Activated CD8-positive, alpha-beta memory T cell treated with anti-CD3 and anti-CD28 coated beads for 48 hours (primary cell): ENCODE measurements at places on chromosomes 6 and 20.

GRCh38 chr20:45037050-45037449, 63.9 kb downstream of the KCNS1 start:
- no peak for DNase-seq

- no peak for DNase-seq
These were observed 52.9 kb upstream of the FABP7 start for GRCh38 chr6:122726649-122727048.

GRCh38 chr20:62595491-62595890, 46.8 kb upstream of the SLCO4A1 start:
- no peak for DNase-seq

DNA sequence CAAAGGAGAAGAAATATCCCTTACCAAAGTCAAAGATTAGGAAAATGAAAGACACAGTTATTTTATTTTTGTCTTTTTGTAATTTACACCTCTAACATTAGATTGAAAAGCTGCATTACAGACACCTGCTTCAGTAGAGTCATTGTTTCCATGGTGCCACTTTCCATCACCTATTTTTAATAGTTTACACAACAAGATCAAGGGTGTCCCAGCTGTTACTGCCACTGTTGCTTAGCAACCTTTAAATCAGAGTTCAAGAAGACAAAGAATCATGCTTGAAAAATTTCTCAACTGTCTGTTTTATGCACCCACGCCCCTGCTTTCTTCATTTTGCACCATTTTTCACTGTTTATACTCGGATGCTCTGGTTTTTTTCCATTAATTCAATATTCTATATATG, 668.2 kb upstream of the GJE1 start:
- no peak for DNase-seq

DNA sequence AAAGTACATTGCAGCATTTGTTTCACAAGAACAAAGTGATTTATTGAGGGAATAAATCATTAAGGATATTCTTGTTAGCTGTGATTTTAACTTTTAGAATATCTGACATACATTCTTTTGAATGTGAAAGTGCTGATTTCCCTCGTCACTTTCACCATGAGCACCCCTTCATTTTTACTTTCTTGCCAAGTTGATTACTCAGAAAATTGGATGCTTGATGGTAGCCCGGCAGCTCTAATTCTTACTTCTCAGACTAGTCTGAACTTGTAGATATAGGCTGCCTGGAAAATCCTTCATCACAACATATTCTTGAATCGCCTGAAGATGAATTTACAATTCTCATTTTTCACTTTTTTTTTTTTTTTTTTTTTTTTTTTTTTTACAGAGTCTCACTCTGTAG, 147.1 kb upstream of the SMLR1 start:
- no peak for DNase-seq

DNA sequence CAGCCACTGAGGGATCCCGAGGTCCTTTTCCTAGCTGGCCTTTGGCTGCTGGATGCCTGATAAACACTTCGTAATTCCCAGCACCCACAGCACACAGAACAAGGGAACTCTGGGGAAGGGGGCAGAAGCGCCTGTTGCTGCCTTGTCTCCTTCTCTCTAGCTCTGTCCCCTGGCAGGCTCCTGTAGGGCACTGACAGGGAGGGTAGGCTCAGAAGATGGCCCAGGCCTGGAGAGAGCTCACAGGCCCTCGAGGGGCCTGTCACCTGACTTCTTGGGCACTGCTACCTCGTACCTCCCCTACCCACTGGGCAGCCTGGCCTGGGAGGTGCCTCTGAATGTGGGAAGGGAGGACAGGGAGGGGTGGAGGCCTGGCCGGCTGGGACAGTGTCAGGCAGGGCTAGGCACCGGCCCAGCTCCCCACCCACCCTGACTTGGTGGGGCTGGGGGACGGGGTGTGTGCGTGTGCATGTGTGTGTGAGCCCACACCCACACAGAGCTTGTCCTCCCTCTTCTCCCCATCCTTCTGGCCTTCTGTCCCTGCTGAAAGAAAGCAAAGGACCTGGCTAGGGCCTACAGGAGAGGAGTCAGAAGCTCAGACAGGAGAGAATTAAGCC, 18.1 kb downstream of the C6orf132 start:
- DNase-seq = no peak

DNA sequence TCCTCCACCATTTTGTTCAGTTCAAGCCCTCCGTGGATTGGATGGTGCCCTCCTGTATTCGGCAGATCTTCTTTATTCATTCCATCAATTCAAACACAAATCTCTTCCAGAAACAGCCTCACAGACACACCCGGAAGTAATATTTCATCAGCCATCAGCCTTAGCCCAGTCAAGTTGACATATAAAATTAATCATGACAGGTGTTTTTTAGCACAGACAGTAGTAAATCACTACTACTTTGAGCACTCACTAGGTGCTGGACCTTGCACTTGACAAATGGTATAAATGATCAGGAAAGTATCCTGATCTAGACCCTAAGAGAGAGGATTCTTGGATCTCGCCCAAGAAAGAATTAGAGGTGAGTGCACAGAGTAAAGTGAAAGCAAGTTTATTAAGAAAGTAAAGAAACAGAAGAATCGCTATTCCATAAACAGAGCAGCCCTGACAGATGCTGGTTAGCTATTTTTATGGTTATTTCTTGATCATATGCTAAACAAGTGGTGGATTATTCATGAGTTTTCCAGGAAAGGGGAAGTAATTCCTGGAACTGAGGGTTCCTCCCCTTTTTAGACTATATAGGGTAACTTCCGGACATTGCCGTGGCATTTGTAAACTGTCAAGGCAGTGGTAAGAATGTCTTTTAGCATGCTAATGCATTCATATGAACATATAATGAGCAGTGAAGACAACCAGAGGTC, 194.6 kb upstream of the LAMP5 start:
- DNase-seq = no peak

DNA sequence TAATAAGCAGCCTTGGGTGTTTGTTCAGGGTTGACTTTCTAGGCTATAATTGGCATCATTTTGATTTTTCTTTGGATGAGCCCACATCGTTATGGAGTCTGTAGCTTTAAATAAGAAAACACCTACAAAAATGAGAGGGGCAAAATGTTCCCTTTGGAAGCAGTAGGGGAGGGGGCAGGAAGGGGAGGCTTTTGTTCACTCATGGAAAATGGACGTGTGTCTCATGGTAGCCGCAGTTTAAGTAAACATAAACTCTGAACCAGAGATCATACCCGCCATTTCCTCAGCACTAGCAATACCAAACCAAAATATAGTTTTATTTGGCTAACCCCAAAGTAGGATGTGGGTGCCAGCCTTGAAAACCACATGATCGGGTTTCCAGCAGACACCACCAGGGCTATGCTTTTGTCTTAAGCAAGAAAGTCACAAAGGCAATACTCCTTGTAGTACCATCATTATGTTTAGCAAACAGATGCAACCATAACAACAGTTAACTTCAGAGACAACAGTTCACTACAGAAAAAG, 572.5 kb upstream of the JAG1 start:
- no peak for DNase-seq

DNA sequence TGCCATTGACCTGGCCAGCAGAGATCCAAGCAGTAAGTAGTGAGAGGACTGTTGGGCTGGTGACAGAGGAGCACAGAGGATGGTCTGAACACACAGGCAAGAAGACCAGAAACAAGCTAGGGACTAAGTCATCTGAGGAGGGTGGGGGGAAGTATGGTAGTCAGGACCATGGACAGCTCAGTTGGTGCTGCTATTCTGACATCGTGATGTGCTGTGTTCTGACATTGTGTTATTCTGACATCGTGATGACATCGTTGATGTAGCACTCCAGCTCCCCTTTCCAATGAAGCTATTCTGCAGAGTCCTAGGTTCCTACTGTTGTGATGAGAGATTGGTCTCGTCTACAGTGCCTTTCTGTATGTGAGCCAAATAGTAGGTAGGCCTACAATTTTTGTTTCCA, 28.7 kb downstream of the CFAP206 start:
- no peak for DNase-seq

DNA sequence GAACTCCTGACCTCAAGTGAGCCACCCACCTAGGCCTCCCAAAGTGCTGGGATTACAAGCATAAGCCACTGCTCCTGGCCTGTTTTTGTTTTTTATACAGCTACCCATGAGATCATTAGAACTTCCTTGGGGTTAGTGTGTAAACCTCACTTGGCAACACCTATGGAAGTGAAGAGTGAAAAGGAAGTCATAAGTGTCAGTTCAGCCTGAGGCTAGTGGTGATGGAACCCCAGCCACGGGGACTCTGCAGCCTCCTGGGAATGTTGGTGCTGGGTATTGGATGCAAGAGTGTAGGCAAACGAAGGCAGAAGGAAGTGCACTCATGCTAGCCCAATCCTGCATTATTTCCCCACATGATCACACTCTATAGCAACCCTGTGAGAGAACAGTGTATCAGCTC, 33.6 kb upstream of the FUCA2 start:
- DNase-seq = no peak

DNA sequence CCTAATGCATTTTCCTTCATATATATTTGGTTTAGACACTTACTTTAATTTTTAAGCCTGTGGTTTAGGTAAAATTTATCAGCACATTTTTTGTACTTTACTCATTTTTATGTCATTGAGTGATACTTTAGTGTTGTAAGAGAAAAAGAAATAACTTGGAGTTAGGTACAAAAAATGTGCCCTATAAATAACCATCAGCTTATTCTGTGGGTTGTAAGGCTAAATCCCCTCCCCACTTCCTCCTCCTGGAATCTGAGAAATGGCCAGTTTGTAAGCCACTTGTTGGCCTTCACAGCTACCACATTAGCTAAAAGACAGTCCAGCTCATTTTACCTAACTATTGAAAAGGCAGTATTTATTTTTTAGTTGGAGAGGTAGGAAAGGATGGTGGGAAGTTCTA, 576.3 kb downstream of the PKHD1 start:
- no peak for DNase-seq

GRCh38 chr6:140773276-140773675, 1359.4 kb upstream of the GJE1 start:
- DNase-seq = no peak

GRCh38 chr6:38188677-38189335, 369.3 kb downstream of the ZFAND3 start:
- DNase-seq = no peak

- DNase-seq = no peak
These were observed 4.3 kb downstream of the MMP24OS start for GRCh38 chr20:35273449-35274171.

DNA sequence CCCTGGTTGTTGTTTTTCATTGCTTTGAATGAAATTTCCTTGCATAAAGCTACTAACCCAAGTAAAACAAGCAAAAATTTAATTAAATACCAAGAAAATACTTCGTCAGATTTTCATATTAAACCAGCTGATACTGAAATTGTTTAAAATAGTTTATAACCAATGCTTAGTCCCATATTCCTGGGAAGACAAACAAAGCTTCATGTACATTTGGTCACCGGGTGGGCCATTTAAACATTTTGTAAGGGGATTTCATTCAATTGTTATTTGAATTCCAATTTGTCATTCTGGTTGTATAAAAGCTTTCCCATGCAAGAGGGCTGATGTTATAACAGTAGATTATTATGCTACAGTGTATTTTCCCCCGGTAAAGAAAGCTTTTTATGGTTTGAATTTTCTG, 578 bp upstream of the RBBP9 start:
- DNase-seq = no peak

DNA sequence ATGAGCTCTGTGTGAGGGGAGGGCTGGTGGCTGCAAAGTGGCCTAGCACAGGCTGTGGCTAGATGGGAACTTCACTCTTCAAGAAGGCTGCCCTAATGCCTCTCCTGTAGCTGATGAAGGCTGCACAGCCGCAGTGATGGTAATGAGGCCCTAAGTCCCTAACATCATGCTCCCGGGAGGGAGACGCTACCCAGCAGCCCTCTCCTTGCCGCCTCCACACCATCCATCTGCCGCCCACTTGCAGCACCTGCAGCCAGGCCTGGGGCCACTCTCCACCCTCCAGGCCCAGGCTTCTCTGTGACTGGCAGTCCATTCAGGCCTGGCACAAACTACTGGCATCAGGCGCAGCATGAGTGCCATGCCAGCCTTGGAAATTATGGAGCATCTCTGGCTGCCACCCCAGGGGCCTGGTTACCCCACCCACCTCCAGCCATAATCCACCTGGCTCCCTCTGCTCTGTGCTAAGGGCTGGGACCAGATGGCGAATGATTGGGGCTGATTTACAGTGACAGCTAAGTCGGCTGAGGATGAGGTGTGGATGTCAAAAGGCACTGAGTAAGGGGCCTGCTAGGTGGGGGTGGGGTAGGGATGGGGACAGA, 284.2 kb downstream of the LRFN2 start:
- DNase-seq = no peak

- no peak for DNase-seq
These were observed 160.1 kb downstream of the DLL1 start for GRCh38 chr6:170130771-170131241.

- DNase-seq = no peak
These were observed 375.8 kb downstream of the THBS2 start for GRCh38 chr6:168877821-168878282.

DNA sequence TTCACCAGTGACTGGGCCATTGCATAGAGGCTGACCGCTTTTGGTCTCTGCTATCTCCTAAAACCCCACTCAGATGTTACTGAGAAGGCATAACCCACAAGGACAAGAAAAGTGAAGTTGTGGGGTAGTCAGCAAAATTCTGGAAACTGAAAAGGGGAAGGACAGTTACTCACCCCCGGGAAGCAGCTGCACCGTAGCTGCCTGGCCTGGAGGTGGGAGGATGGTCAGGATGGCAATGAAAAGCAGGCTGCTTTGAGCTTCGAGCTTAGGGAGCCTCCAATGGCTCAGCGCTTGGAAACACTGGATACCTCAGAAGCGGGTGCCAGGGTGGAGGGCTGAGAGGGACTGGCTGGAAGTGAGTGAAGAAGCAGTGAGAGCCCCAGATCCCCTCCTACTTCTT, 56.0 kb downstream of the KCNK5 start:
- DNase-seq = no peak

- DNase-seq = no peak
These were observed 76.6 kb downstream of the EDN1 start for GRCh38 chr6:12366731-12367130.

GRCh38 chr20:53735536-53736050, 142.0 kb upstream of the ZNF217 start:
- no peak for DNase-seq

DNA sequence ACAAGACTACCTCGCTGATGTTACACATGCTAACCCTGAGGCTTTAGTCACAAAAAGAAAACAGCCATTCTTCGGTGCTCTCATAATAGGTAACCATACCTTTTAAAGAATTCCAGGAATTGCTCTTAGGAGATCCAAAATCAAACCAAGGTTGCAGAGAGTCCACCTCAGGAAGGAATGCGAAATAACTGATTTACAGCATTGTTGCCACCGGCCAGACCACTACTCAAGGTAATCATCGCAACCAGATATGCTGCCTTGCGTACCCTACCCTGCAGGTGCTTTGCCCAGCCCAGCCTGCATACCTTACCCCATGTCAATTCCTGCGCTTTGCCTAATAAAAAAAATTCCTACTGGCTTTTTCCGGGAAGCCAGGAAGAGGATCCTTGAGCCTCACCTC, 27.0 kb downstream of the NUP153 start:
- DNase-seq = no peak
